ENCODE measurements at places on chromosomes 2 and 18. TPM values are rescaled to one million over a fixed set of nuclear protein-coding genes. Genes with fewer than 3 reads are reported as not detected.

DNA sequence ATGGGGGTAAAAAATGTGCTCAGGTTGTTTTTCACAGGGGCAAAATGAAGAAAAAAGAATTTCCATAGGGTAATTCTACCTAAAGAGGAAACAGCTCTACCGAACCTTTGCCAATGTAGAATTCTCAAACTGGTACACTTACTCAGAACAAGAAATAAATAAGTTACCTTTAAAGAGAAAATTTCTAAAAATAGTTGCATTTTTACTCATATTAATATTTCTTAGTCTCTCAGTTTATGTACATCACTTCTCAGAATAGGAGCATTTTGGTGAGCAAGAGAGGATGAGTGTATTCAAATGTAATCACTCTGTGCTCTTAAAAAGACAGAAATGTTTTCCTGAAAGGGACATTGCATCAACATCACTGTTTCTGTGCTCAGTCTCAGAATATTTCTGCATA lies 574.7 kb upstream of the SLC8A1 start:
- no peak for DNase-seq

- DNase-seq = no peak
These were observed 593.4 kb downstream of the DCC start for GRCh38 chr18:52933356-52933755.

DNA sequence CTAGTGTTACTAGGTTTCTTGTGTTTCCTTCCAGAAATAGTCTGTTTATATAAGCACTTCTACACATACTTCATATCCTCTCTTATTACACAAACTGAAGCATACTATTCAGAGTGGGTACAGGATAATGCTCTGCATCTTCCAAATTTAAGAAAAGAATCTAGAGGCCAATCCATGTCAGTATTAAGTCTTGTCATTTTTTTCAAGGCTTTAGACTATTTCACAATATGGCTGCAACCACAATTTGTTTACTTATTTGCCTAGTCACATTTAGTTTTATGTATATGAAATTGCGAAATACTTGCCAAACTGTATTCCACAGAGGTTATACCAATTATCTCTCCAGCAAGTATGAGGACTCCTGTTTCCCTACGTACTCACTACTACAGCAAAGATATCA lies 27.9 kb downstream of the IWS1 start:
- no peak for DNase-seq

DNA sequence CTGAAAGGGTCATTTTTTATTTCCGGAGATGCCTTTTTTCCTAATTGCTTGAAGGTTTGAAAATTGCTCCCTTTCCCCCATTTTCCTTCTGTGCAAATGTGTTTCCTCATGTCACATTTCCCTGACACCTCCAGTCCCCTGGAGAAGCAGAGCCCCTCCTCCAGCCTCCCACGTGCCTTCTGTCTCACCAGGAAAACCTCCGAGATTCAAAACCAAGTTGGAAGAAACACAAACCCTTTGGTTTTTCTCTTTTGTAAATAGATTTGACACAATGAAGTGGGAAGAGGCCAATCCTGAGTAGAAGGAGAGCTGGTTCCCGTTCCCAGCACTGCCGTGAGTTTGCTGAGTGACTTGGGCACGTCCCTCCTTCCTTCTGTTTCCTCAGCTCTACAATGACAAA lies 125.4 kb upstream of the MYCN start:
- no peak for DNase-seq

DNA sequence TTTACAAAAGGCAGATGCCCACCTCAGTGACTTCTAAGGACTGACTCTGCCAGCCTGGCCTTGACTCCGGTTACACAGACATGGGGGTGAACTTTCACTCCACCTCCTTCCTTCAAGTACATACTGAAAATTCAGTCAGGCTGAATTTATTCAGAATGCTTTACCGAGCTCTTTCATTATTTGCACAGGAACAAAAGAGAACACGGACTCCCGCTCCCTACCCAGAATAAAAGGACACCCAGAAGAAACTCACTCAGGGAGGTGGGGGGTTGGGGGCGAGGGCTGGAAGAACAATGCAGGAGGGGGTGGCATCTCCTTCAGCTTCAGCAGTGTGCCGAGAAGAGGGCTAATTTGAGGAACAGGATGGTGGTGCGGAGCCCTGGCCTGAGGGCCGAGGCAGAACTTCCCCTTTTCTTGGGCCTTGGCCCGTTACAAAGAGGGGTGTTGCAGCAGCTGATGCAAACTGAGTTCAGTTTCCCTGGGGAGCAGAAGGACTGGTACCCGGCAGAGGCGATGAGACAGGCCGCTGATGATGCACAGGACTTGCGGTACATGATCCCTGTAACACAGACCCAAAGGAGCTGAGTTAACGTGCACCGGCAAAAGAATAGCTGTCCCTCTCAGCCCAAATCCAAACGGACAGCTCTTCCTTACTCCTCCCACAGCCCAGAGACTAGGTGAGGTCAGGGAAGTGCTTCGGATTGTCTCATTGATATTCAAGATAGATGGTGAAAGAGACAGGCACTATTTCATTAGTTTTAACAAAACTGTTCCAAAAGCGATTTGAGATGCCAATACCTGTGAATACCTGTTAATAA lies 24.1 kb downstream of the LYPD1 start:
- DNase-seq = no peak

GRCh38 chr2:230941202-230942180 lies 16.4 kb upstream of the GPR55 start:
- DNase-seq = no peak

DNA sequence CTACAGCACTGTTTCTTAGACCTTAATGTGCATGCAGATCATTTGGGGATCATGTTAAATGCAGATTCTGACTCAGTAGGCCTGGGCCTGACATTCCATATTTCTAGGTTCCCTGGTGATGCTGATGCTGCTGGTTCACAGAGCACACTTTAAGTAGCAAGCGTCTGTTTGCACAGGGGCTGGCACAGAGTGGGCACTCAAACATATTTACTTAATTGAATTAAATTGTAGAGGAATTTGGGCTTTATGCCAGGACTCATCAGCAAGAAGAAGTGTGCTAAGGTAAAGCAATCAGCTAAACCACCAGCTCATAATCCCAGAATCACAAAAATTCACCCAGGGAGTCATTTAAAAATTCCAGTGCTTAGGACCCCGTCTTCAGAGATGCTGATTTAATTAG lies 25.1 kb upstream of the INPP4A start:
- DNase-seq = no peak

DNA sequence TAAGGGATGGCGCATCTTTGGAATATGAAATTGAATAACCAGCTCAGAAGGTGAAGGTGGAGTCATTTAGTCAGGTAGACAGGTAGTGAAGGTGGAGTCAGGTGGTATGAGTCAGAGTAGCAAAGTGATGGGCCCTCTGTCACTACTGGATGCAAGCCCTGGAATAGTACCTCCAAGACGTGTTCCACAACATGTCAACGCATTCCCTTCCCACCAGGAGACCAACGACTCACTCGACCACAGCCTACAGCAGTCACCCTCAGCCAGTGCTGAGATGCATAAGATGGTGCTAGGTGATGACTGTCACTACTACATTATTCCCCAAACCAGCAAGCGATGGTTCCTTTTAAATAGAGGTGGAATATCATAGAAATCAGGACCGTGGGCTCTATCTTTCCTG lies 6.8 kb downstream of the CPLX4 start:
- DNase-seq = no peak

- no peak for DNase-seq
These were observed 615.8 kb upstream of the SYT4 start for GRCh38 chr18:43893001-43893637.

The FBLN7 gene
- 5.3 TPM for total RNA-seq

The SMC6 gene
- total RNA-seq = 29.3 TPM
